Uterine smooth muscle cell (primary cell): ENCODE measurements at places on chromosomes 6 and 20. TPM values are rescaled to one million over a fixed set of nuclear protein-coding genes. Genes with fewer than 3 reads are reported as not detected.

Gene OR12D3
- total RNA-seq, result not detected in 2 replicates

Gene COL20A1
- total RNA-seq, result under 0.01 TPM in 1 of 2 replicates, not detected in the other

Gene OPRM1
- total RNA-seq, result not detected in 2 replicates

Gene VNN1
- under 0.01 TPM in 1 of 2 replicates, not detected in the other for total RNA-seq

Gene CNBD2
- total RNA-seq, result 2.0 and 3.2 TPM in 2 replicates

Gene MYLK4
- 0.22 and 0.25 TPM in 2 replicates for total RNA-seq

Gene SPAG4
- total RNA-seq, result 6.0 and 12.7 TPM in 2 replicates

Gene RRAGD
- 2.3 and 3.2 TPM in 2 replicates for total RNA-seq

Gene SDC4
- total RNA-seq, result 129 and 156 TPM in 2 replicates

Gene GPX5
- not detected in 2 replicates for total RNA-seq

Gene SLC12A5
- under 0.01 TPM in 1 of 2 replicates, not detected in the other for total RNA-seq

Gene ZC2HC1B
- total RNA-seq, result not detected in 2 replicates

Gene ZNF184
- total RNA-seq, result 8.2 and 8.7 TPM in 2 replicates

Gene CLDN20
- total RNA-seq, result not detected in 2 replicates

Gene TOP1
- total RNA-seq, result 30.2 and 37.4 TPM in 2 replicates

Gene LY86
- not detected in 2 replicates for total RNA-seq

Gene FAXC
- 1.2 TPM in 2 replicates for total RNA-seq

Gene DDX43
- total RNA-seq, result under 0.01 and 2.7 TPM in 2 replicates

Gene RFX6
- total RNA-seq, result under 0.01 TPM in 1 of 2 replicates, not detected in the other

Gene CCDC167
- total RNA-seq, result 17.2 and 28.0 TPM in 2 replicates

Gene TPD52L1
- 8.1 and 13.7 TPM in 2 replicates for total RNA-seq

Gene PDYN
- total RNA-seq, result not detected in 2 replicates

Gene RAD21L1
- total RNA-seq, result 0.66 TPM in 1 of 2 replicates, not detected in the other

Gene NOTCH4
- total RNA-seq, result 0.62 and 1.4 TPM in 2 replicates

Gene MCM8
- total RNA-seq, result 9.4 and 30.4 TPM in 2 replicates

Gene ACSS1
- 5.5 and 6.6 TPM in 2 replicates for total RNA-seq

Gene UBE2J1
- total RNA-seq, result 34.8 and 36.5 TPM in 2 replicates

Gene MACROD2
- total RNA-seq, result 0.66 and 3.6 TPM in 2 replicates
